Hippocampal formation (tissue), 2 donors: ENCODE measurements at places on chromosomes 16 and 17.

DNA sequence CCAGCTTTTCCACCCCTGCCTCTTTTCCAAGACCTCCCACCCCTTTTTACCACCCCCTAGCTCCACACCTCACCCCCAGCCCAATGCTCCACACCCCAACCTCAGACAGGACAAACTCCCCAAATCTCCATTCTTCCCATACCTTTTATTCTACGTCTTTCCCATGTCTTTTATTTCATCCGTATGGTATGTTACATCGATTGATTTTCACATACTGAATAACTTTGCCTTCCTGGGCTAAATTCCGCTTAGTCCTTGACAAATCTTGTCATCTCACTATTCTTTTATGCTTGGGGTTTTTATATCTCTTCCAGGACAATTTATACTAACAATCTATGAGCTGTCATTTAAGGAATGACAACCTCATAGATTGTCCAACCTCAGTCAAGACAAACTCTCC lies 46.4 kb downstream of the PITPNM3 start:
- DNase-seq = no peak

- DNase-seq = no peak
Measured at GRCh38 chr17:45355087-45355486, 38.3 kb upstream of the MAP3K14 start.

- DNase-seq = no peak
Measured at GRCh38 chr17:75078284-75079022, 9.3 kb upstream of the SLC16A5 start.

DNA sequence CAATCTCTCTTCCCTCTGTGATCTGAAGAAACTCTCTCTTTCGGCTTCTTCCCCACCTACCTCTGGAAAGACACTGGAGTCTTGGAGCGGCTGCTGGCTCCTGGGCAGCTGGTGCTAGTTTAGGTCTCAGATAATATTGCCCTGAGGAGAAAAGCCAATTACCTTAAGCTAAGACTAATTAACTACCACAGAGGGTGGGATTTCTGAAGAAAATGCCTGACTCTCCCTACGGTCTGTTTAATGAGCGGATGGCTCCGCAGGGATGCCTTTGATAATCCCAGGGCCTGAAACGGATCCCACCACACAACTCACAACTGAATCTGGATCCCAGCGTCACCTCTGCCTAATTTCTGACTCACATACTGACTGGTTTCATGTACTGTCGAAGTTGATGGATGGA lies 127.0 kb upstream of the NLRP1 start:
- no peak for DNase-seq

GRCh38 chr17:29154516-29155226 lies 25.5 kb downstream of the MYO18A start:
- peak; percentile 37 for DNase-seq

DNA sequence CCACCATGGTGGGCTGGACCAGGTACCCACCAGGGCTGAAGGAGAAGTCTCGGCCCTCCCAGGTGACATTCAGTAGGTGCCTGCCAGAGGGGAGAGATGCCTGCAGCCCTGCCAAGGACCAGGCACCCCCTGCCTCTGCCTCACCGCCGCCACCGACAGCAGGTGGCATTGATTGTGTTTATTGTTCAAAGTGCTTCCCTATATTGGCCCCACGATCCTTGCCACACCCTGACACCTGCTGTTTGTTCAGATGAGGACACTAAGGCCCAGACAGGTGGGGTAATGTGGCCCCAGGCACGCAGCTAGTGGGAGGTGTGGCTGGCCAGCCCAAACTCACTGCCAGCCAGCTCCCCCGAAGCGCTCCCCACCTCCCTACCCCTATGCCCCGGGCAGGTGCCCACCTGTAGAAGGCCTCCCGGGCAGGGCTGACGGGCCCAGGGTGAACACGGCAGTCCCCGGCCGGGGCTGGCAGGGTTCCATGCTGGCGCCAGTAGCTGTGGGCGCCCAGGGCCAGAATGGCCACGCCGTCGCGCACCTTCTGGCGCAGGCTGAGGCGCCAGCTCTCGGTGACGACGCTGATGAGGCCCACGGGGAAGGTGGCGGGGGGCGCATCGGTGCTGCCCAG lies 8.0 kb downstream of the GRIN2C start:
- DNase-seq = no peak

DNA sequence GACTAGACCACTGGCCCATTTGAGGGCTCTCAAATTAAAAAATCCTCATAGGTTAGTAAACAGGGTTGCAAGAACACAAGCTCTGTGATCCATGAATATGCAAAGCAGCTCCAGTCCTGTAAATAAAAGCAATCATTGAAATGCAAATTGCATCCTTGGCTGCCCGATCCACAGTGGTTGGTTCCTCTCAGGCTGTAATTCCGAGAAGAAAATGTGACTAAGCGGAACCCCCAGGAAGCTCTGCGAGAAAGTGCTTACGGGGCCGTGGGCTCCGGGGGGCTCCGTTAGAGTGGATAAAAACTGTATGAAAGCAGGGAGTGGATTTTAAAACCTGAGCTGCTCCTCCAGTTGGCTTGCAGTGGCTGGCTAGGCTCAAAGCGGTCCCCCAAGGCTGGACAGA lies 2.5 kb downstream of the GPRC5B start:
- peak; percentile 45 for DNase-seq

DNA sequence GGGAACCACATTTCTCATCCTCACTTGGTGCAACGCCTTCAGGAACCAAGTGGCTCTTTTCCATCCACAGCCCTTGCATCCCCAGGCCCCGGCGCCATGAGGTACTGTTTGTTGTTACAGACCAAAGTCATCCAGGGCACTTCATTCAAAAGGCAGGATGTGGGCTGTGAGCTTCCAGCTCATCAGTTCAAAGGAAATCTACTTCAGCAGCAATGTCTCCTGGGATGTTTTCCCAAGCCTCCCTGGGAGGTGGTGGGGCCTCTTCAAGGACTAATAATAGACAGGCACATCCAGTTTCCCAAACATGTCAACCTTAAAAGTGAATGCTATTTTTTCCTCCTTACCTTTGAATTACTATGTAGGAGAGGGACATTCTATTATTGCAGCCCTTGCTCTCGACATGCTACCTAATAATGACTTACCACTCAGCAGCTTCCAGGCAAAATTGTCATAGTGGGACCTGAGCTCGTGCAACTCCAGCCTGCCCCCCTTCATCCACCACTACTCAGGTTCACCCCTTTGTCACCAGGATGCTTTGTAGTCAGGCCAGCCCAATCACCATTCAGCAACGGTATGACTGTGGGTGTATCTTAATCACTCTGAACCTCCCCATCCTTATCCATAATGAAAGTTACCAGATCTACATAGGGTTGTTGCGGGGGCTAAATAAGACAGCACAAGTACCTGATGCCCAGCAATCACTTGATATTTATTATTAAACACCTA lies 1.7 kb upstream of the PRKCB start:
- no peak for DNase-seq

DNA sequence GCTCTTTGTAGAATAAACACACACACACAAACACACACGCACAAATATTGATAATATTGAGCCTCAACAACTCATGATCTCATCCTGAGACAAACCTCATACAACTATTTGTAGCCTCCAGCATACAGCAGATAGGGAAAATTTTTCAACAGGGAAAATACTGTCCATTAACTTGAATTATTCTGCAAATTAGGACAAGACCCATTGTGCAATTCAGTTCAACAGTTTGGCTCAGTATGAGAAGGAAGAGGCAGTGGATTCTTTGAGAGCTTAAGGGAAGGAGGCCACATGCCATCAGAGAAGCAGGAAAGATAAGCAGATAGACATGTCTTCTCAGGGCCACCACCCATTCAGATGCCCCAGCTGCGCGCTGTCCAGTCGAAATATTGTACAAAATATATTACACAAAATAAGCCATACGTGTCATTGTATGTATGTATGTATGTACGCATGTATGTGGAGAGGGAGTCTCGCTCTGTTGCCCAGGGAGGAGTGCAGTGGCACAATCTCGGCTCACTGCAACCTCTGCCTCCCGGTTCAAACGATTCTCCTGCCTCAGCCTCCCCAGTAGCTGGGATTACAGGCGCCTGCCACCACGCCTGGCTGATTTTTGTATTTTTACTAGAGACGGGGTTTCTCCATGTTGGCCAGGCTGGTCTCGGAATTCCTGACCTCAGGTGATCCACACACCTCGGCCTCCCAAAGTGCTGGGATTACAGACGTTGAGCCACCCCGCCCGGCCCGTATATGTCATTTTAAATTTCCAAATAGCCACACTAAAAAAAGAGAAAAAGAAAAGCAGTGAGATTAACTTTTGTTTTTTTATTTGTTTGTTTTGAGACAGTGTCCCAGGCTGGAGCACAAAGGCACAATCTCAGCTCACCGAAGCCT lies 1.8 kb downstream of the ZC3H7A start:
- no peak for DNase-seq

DNA sequence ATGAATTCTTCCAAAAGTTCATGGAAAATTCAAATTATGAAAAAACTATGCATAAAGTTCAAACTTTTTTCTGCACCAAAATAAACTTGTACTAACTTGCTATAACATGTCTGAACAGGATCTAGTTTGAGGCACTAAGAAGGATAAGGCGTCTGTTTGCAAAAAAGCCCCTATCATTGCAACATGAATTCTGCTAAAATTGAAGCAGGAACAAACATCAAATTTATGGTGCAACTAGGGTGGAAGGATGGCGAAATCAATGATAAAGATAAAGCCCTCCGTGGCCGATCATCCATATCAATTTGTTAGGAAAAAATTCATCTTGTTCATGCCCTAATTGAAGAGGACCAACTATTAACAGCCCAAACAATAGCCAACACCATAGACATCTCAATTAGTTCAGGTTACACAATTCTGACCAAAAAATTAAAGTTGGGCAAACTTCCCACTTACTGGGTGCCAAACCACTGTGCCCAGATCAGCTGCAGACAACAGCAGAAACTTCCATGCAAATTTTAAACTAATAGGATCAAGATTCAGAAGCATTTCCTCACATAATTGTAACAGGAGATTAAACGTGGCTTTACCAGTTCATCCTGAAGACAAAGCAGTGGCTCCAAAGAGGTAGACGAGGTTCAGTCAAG lies 12.9 kb downstream of the IL21R start:
- DNase-seq = no peak

GRCh38 chr17:79862771-79863440 lies 23.7 kb upstream of the CBX4 start:
- DNase-seq = no peak

DNA sequence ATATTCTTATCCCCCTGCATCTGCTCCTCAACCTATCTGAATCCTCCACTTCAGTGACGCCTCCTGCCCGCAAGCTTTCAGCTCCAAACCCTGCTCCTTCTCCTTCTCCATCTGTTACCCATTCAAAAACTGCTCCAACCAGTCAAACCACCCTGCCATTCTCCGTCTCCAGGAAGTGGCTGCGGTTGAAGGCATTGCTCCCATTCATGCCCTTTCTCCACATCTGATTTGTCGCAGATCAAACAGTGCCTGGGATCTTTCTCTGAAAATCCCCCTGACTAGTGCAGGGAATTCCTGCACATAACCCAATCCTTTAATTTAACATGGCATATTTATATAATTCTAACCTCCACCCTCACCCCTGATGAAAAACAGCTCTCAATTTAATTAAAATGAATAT lies 56.3 kb downstream of the SLFN5 start:
- DNase-seq = no peak

- no peak for DNase-seq
Measured at GRCh38 chr16:2974319-2975056, 5.3 kb downstream of the PAQR4 start.

DNA sequence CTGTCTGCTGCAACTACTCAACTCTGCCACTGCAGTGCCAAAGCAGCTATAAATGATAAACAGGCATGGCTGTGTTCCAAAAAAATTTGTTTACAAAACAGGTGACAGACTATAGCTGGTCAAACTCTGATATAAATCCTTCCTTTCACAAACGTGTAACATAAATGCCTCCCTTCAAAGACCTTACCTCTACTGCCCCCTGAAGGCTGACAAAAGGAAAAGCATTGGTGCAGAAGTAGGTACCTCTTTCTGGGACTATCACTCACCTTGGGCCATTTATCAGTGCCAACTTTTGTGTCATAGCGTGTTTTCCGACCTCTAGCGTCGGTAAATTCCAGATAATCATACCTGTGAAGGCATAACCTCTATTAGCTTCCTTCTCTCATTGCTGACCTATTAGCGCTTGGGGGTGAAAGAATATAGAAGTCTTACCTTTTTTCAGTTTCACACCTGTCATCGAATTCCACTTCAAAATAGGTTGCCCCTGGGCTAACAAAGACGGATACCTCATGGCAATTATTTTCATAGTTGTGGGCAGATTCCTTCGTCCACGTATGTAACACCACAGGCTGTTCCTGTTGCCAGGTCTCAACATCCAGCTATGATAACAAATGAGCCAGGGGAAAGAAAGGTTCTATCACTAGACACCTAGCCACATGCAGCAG lies 67.9 kb downstream of the ZZEF1 start:
- no peak for DNase-seq

- DNase-seq = no peak
Measured at GRCh38 chr16:72665701-72666100, 382.2 kb downstream of the ZFHX3 start.

DNA sequence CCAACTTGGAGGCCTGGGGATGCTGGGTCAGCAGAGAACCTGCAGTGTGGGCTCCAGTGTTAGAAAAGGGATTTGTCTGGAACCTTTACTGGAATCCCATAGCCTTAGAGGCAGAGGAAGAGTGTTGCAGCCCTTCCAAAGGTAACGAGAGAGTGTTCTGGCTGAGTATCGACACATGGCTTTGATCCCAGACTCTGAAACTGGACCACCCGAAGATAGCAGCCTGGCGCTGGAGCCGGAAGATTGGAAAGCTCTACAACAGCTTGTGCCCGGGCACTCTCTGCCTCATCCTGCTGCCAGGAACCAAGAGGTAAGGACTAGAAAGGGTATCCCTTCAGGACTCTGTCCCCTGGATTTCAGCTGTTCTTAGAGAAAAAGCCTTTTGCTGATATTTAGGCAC lies 39.7 kb downstream of the REXO5 start:
- no peak for DNase-seq

DNA sequence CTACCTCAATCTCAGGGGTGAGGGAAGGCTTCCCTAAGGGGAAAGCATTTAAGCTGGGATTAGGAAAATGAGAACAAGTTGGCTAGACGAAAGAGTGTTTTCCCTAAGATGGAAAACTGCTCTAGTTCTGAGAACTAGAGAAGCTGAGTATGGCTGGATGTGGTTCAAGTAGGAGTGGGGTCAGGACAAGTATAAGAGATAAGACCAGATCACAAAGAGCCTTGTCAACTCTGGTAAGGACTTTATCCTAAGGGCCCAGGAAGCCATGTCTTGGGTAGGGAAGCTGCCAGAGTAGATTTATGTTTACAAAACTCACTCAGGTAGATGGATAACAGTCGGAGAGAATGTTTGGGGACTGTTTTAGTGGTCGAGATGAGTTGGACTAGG lies 1.7 kb downstream of the ANKS4B start:
- no peak for DNase-seq

GRCh38 chr16:84220851-84221250 lies 19.0 kb downstream of the KCNG4 start:
- DNase-seq = no peak

GRCh38 chr16:68357923-68358322 lies 47.1 kb downstream of the PRMT7 start:
- DNase-seq = no peak
